ENCODE measurements at places on chromosomes 5 and 9.

DNA sequence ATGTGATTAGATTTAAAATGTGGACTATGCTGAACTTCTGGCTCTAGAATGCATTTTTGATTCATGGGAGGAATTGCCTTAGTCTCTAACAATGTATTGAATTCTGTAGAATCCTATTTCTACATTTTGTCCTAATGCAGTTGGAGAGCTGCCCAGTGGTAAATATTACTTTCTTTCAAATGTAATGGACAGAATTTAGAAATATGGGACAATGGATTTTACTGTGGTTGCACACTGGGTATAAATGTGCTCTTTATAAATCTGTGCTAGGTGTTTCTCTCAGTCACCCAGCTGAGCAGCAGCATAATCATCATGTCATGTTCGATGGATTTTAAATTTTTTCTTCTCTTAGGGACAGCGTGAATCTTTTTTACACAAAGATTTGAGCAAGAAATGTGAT, 141.7 kb downstream of the ADGRV1 start:
- no peak for DNase-seq

GRCh38 chr9:126635661-126636439, 22.1 kb downstream of the LMX1B start:
- DNase-seq, result no peak

- no peak for DNase-seq
Measured at GRCh38 chr5:38719403-38719802, 126.4 kb upstream of the OSMR start.

DNA sequence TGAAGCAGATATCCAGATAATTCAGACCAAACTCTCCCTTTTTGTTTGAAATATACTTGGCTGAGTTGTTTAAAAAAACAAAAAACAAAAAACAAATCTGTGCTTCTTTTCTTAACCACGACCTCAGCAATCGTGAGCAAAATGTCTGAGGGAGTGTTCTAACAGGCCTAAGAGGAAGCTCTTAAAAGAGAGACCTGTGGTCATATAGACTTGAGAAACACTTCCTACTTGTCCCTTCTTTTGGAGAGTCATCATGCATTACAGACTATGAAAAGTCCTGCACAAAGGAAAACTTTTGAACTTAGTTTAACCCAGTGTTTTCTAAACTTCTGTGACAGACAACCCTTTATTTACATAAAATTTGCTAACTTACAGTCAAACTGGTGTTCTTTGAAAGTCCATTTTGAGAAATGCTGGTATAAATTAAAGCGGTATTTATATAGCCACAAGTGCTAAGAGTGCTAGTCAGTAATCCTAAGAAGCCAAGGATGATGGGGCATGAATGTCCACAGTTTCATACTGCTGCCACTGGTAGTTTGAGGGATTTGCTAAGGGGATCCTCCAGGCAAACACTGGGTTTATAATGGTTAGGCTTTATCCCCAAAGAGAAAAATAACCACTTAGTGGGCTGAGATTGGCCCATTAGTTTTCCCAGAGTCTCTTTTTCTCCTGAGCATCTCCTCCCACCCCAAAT, 199.8 kb downstream of the LRRC70 start:
- no peak for DNase-seq

DNA sequence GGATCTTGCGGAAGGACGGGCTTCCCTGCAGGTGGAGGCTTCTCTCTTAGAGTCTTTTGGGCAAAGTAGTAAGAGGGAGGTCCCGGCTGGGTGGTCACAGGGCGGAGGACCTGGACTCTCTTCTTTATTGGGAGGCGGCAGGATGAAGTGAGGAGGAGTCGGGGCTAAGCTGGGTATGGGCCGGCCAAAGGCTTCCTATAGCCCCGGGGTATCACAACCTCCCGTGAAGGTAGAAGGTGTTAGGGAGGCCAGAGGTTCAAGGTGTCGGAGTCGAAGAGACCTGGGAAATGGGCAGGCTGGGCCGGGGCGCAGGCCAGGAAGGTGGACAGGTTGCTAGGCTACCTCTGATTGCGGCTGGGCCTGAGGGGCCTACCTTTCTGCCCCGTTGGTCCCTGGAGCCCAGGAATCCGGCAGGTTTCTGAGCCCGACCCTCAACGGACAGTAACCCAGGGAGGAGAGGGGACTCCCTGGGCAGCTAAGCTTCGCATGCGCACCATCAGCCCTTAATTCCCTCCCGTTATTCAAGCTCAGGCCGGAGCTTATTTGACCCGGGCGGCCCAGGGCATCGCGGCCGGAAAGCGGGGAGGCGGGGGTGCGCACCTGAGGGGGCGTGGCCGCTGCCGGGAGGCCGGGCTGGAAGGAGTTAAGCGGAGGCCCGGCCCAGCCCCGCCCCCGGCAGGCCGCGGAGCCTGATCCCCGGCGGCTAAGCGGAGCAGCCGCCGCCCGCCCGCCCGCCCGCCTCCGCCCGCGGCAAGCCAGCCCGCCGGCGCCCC, at the start of gene TESK1:
TESK1 (plus strand) TSS at position 685 of the 773 bp plus-strand sequence. CDS start 358 bp downstream, outside the sequence.
- DNase-seq, result peak; percentile 94

- no peak for DNase-seq
Measured at GRCh38 chr9:99349870-99350269, 127.8 kb downstream of the SEC61B start.

GRCh38 chr9:128106940-128107467, 20.5 kb downstream of the PTGES2 start:
- no peak for DNase-seq

DNA sequence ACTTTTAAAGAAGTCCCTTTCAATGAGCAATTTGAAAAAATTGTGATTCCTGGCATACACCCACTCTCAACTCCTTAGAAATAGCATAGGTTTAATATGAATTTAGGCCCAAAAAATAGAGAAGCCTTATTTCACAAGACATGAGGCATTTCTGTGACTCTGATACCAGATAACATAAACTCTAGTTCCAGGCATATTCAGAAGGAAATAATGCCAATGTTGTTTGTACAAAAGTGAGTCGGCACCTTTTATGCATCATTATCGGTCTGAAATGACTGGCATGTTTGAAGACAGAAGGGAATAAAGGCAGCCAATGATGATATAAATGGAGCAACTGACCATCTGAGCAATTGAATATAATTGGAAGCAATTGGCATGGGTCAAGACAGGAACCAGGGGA, 19.4 kb upstream of the RECK start:
- DNase-seq, result no peak

GRCh38 chr5:41956943-41957342, 31.9 kb downstream of the FBXO4 start:
- DNase-seq, result no peak

DNA sequence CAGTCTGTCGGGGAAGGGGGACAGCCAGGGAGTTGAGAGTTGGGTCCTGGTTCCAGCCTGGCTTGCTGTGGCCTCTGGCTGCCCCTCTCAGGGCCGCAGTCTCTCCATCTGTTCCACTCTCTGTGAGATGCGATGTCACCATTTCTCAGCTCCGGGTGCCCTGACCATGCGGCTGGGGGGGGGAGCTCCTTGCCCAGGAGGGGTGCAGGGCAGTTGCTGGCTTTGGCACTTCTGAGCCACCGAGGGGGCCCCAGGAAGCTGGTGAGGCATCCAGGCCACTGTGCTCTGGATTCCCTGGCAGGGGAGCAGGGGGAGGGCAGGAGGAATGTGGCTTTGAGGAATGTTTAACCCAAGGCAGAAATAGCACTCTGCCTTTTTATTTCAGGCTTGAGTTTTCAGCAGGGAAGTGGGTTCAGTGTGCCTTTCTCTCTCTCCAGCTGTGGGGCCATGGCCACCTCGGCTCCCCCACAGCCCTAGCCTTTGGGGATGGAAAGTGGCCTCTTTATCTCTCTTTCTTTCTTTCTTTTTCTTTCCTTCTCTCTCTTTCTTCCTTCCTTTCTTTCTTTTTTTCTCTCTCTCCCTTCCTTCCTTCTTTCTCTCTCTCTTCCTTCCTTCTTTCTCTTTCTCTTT, 11.0 kb downstream of the NCS1 start:
- DNase-seq, result no peak

- no peak for DNase-seq
Measured at GRCh38 chr5:5298841-5299541, 123.5 kb upstream of the ICE1 start.

- no peak for DNase-seq
Measured at GRCh38 chr9:34716711-34717110, 6.8 kb upstream of the CCL21 start.

- no peak for DNase-seq
Measured at GRCh38 chr5:119049824-119050449, 20.9 kb upstream of the DMXL1 start.

GRCh38 chr5:149240354-149240998, 31.2 kb upstream of the AFAP1L1 start:
- no peak for DNase-seq

DNA sequence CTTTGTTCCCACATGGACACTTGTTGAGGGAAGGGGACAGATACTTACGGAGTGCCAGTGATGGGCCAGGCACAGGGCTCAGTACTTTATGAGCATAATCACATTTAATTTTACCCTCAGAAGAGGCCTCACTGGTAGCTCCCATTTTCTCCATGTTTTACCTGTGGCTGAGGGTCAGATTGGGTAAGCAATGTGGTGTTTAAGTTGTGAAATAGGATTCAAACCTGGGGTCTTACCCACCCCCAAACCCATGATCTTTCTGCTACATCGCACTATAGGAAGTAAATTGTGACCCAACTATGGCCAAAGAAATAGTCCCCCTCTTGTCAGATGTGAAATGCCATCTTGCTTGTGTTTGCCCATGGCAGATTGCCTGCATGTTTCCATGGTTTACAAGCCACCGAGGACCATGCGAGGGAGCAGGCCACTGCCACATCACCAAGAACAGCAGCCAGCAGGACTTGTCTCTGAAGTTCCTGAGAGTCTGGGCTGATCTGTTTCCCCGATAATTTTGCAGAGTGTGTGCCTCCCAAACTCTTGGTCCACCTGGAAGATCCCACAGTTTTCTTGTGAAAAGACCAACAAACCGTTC, 95.4 kb downstream of the MACROH2A1 start:
- DNase-seq, result no peak

DNA sequence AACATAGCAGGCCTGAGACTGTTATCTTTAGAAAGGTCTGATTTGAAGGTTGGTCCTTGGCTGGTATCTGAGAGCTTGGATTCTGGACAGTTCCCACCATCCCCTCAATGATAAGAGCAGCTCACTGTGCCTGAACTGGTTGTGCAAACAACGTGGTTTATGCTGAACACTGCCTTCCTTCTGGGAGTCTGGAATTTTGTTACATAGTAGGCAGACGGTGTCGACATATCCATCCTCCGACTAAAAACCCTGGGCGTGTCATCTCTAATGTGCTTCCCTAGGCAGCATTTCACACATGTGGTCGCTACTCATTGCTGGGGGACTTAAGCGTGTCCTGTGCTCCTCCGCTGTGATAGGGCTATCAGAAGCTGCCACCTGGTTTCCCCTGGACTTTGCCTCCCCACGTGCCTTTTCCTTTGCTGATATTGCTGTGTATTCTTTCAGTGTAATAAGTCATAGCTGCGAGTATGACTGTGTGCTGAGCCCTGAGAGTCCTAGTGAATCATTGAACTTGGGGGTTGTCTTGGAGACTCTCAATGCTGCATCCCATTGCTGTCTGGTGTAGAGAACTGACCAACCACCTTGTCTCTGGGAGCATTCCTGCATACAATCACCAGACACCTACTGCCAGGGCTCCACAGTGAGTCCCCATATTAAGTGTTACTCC, 119.1 kb upstream of the TBC1D2 start:
- DNase-seq, result no peak

- no peak for DNase-seq
Measured at GRCh38 chr9:6711403-6711802, 46.4 kb upstream of the KDM4C start.

Data from GM12892 (cell line).